ENCODE measurements at places on chromosomes 6 and 20. TPM values are rescaled to one million over a fixed set of nuclear protein-coding genes. Genes with fewer than 3 reads are reported as not detected.

The PACRG gene
- total RNA-seq: not detected

- no peak for DNase-seq
Measured at GRCh38 chr6:73047801-73048200, 177.5 kb downstream of the KHDC1L start.

DNA sequence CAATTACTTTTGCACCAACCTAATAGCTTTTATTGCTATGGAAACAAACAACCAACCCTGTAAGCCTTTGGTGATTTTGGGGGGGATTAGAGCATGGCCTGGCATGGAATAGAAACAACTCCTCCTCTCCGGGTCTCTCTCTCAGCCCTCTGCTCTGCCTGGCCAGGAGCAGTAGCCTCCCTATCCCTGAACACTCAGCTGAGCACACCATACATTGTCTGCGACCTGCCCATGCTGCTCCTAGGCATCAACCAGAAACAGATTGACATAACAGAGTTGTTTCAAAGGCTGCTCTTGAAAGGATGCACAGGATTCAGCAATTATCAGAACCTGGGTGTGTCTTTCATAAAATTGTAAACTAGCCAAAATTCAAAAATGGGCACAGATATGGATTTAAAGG, 29.8 kb upstream of the SMIM28 start:
- no peak for DNase-seq

DNA sequence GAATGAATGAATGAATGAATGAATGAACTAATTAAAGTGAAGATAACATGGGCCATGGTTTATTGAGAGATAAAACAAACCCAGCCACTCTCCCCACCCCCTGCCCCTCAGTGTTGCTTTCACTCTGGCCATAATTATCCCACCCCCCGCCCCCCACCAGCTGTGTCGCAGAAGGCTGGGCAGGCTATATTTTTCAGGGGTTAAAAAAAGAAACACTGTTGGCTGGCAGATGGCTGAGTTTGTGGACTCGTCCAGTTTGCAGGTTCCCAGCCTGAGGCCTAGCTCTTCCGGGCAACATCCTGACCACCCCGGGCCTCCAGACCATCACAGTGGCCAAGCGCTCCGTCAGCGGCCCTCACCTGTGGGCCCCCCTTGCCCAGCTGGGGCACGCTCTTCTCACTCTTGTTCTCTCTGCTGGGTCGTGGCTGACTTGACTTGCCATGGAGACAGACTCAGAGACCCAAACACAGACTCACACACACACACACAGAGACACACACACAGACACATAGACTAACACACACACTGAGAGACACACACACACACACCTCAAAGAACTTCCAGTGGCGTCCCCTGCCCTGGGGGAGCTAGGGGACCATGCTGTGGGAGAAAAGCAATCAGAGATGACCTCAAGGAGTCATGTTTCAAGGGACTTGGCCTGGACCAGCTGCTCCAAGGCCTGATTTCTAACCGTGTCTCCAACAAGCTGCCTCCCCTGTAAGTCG, 2.2 kb upstream of the GRM4 start:
- no peak for DNase-seq

GRCh38 chr20:57167971-57168701, 98.3 kb downstream of the BMP7 start:
- no peak for DNase-seq

- DNase-seq: no peak
Measured at GRCh38 chr20:15032352-15032622, 694.9 kb upstream of the FLRT3 start.

- no peak for DNase-seq
Measured at GRCh38 chr20:56964901-56965300, 301.5 kb downstream of the BMP7 start.

- no peak for DNase-seq
Measured at GRCh38 chr6:10529231-10529801, 8.2 kb downstream of the GCNT2 start.

GRCh38 chr6:129212081-129212480, 329.1 kb downstream of the LAMA2 start:
- DNase-seq: no peak

GRCh38 chr6:4872841-4873240, 96.6 kb downstream of the CDYL start:
- peak; percentile 68 for DNase-seq

DNA sequence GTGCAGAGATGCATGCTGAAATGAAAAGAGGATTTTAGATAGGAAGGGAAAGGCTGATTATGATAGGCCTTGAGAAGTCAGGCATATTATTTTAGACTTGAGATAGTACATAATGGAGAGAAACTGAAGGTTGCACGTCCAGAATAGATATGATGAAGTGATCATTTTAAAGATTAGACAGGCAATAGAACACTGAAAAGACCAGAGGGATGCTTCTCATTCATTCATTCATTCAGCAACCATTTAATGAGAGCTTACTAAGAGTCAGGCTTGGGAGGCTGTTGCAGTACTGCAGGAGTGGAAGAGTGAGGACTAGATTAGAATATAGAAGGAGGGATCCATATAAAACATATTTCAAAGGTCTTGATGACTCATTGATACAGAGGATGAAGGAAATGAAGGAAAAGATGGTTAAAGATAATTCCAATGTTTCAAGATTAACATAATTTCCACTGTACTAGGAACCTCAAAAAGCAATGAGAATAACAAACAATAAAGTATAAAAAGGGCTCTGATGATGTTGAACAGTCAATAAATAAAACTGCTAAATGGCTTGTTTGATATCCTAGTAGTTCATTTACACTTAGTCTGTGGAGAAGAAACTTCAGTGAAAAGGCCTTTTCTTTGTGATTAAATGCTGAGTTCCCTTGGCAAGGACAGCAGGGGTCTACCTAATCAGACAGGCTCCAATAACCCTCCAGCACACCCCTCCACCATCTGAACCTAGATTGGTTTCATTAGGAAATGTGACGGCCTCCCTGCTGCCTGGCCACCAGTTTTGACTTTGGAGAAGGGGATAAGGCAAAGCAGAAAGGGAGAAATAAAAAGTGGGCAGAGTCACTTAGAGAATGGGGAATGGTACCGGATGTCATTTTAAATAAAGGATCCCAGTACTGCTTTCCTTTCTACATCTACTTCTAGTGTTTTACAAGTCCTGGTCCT, 5.3 kb upstream of the FBXO9 start:
- DNase-seq: no peak

DNA sequence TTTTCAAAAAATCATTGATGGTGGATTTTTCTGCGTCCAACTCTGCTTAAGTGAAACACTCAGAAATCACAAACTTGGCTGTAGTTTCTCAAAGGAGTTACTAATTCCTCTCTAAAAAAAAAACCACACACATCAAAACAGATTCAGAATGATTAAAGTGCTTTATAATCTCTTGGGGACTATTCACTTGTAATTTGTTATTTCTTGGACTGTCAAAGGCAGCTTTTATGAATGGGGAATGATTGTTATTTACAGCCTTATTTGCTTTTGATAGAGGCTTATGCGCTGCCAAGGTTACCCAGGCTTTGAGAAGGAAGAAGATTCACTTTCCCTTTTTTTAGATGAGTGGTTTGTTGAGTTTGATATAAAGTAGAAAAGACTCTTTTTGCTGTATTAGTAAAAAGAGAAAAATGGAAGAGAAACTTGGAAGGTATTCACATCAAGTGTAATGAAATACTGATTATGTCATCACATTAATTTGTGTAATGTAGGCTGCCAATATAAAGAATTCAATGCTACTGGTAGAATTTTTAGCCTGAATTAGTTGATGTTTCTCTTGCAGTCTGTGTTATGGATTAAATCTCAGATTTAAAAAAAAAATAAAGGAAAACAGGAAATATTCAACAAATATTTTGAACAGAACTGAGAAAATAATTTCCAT, 381.0 kb upstream of the SASH1 start:
- DNase-seq: no peak

DNA sequence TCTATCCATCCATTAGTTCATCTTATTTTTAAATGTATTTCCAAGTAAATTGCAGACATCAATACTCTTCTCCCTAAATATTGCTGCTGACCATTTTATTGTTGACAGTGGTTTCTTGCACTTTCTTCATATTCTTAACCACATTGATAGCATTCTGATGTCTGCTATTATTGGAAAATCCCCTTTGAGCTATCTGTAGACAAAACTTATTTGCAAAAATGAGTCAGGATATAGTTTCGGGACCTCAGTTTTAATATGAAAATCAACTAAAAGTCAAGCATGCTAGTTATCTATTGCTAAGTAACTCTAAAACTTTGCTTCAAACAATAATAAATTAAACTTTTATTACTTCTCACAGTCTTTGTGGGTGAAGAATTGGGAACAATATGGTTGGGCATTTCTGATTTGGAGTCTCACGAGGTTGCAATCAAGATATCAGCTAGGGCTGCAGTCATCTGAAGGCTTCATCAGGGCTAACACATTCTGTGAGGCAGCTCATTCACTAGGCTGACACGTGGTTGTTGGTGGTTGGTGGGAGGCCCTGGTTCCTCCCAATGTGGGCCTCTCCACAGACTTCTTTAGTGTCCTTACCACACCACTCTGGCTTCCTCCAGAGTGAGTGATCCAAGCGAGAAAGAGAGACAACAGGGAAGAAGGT, 32.7 kb downstream of the CD109 start:
- no peak for DNase-seq

Data from IMR-90 (cell line).